DMS79 treated with DMSO at 0.1 percent for 48 hours (cell line): ENCODE measurements at places on chromosomes 12 and 14.

- DNase-seq: no peak
These were observed 6.0 kb downstream of the BDKRB1 start for GRCh38 chr14:96261772-96262655.

DNA sequence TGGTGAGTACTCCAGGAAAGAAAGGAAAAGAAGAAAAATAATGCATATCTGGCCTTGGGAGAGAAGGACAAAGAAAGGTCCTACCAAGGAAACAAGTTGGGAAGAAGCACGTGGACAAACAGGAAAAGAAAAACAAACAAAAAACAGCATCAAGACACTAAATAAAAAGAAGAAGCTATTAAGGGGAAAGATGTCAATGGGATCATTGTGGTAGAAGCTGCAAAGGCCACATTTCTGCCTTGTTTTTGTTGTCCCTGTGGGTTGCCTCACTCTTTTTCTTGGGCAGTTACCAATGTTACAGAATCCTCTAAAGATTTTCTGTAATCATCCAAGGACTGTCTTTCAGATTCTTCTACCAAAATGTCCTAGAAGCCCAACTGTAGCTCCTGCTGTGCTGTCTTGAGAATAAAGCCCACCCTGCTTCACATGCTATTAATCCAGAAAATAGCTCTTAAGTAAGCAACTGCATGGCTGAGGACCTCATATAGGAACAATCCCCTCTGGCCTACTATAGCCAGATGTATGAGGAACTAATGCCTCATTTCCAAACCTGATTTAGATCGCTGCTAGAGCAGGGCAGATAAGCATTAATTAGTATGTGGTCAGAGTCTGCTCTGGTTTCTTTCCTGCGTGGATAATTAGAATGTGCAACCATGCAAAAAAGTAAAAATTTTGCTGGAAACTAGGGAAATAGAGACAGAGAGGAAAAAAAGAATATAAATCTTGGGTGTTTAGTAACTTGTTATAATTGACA lies 10.2 kb upstream of the CPNE8 start:
- DNase-seq: no peak

GRCh38 chr12:120658286-120659150 lies 18.1 kb downstream of the CABP1 start:
- no peak for DNase-seq

GRCh38 chr12:19778172-19778571 lies 338.9 kb downstream of the AEBP2 start:
- DNase-seq: no peak

DNA sequence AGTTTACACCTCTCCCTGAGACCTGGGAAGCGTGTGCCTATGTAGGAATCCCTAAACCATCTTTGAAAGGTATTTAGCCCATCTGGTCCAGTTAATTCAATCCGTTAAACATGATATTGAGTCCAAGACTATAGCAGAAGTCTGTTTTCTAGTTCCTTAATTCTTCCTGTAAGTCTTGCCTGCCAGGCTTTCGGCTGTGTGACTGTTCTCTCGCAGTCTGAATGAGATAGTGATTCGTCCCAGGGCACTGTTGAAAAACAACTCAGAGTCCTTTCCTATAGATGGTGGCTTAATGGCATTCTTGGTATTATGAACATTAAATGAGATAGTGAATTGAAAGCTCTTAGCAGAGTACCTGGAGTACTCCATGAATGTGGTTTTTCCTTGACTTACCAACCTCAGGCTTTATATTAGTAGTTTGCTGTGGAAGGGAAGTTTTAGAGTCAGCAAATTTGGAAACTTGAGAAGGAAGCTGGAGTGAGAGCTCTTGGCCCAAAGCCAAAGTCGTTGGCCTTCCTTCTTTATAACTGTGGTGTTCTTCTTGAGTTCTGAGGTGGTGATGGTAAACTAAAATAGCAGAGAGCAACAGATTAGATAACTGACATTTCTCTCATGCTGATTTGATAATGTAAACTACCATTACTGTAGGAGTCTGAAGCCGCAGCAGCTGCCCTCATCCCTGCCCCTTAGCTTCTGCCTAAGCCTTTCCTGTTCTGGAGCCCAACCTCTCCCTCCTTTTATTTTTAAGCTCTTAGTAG lies 76.5 kb downstream of the TGFB3 start:
- DNase-seq: peak; percentile 82

- peak; percentile 92 for DNase-seq
These were observed 155.4 kb upstream of the GZMB start for GRCh38 chr14:24789378-24789884.
